NCI-H2171 (cell line): ENCODE measurements at places on chromosomes 1 and 21.
A peak's percentile ranks its signal among the peaks of the same experiment; 100 is the strongest.

DNA sequence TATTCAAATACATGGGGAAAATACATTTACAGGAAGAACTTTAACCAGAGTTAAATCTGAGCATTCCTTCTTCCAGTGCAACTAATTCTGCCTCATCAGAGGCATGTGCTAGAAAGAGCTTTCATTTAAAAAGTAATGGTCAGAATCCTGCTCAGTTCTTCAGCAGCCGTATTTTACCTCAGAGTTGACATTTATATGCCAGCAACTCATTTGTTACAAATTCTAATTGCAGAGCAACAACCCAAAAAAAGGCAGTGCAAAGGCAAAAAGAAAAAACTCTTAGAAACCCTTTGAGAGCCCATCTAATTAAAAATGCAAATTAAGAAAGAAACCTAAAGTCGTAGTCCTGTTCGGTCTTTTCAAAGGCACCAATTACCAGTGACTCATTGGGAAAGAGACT, 392.5 kb downstream of the PBX1 start:
- no peak for DNase-seq

- DNase-seq, result no peak
These were observed 246.8 kb downstream of the TGFB2 start for GRCh38 chr1:218591966-218592365.

GRCh38 chr1:30889511-30889910, 19.0 kb downstream of the SDC3 start:
- DNase-seq, result no peak

DNA sequence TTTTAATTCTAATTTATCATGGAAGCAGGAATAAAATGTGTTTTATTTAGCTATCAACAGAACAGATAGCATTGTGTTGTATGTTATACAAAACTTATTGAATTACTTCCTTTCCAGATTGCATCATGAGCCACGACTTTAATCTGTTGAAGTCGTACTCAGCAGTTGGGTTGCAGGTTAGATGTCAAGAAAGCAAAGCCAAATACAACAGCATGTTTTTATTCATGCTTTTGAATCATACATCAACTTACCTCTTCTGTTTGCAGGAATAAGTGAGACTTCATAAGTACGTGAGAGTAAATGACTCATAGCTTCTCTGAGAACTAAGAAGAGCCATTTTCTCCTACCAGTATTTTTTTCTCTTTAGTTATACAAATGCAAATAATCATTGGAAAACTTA, 110.8 kb upstream of the ADGRL4 start:
- no peak for DNase-seq

DNA sequence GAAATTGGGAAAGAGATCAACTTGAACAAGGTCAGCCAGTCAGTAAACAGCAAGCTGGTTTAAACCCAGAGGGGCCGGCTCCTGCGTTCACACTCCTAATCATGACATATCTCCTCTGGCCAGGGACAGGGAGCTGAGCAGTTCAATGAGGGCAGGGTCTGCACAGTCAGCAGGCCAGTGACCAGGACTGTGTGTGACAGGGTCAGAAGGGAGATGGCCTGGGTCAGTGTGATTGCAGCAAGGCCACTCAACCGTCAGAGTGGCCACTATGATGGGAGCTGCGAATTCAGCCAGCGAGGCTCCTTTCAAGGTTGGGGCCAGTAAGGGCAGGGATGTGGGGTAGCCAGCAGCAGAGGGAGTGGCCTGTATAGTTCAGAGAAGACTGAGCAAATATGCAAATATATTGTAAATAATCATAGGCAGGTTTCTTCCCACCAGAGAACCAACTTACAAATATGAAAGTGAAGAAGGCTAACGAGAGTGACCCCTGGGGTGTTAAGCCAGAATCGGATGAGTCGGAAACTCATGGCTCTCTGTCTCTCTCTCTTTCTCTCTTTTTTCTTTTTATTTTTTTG, 20.0 kb downstream of the NOL9 start:
- DNase-seq, result no peak

- no peak for DNase-seq
These were observed 99.2 kb downstream of the PLPPR4 start for GRCh38 chr1:99363531-99363930.

GRCh38 chr1:36088265-36088576, 471 bp upstream of the ADPRS start:
- no peak for DNase-seq

- DNase-seq, result no peak
These were observed 86.7 kb downstream of the GALNT2 start for GRCh38 chr1:230153641-230154296.

DNA sequence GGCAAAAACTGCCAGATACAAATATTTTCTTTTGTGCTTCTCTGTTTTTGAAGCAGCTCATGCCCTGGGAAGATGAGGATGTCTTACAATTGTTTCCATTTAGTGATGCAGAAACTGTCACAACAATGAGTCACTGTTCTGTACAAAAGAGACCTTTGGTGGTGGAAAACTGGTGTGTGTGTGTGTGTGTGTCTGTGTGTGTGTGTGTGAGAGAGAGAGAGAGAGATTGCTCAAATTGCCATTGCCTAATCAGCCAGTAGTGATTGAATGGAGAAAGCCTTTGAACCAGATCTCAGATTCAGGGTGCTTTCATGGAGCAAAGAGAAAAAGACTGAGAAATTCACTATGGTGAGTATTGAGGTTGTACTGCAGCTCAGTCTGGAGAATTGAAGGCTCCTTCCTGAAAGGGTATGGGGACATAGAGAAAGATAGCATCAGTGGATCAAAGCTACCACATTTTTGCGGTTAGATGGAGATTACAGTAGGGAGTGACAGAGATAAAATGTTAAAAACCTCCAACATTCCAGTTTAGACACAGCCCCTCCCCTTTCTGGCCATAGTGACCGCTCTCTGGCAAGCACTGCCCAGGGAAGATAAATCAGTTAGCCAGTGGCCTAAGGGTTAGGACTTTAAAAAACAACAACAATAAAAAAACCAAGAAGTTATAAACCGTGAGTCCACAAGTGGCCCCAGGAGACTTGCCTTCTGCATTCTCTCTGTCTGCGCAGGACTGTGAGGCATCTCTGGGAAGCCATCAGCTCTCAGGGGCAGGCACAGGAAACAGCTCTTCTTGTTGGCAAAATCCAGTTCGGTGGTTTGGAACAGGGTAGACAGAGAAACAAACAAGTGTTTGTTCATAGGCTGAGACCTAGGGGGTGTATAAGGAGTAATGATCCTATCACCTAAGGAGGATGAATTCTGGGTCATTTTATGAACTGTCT, 406.5 kb downstream of the DUSP10 start:
- DNase-seq, result no peak

DNA sequence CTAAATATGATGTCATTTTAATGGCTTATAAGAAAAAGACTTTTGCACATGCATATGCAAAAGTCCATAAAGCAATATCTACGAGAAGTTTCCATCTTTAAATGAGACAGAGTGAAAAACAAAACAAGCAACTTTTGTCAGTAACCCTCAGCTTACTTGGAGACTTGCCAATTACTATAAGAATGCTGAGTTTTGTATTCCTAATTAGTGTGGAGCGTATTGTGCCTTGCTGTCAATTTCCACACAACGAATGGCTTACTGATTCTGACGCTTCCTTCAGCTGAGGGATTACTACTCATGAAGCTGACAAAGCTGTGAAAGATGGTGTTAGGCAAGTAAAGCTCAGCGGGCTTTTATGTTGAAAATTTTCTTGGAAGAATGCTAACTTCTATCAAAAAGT, 440.4 kb upstream of the ADAMTS5 start:
- no peak for DNase-seq

DNA sequence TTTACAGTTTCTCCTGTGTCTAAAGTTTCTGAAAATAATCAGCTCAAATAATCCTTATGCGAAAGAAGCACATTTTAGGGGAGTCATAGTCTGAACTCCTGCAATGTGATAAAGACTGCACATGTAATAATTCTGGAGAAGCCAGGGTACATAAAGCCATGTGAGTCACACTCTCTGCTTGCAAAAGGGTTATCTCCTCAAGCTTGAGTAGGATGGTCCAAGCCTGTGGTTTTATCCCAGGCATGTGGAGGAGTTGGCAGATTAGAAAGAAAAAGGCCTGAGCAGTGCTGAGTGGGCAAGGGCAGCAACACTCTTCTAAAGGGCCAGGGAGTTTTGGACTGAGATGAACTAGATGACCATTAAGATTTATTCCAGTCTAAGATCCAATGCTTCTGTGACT, 220.4 kb downstream of the RHOU start:
- no peak for DNase-seq

- no peak for DNase-seq
These were observed 179.1 kb downstream of the PSMG1 start for GRCh38 chr21:39003982-39004633.

DNA sequence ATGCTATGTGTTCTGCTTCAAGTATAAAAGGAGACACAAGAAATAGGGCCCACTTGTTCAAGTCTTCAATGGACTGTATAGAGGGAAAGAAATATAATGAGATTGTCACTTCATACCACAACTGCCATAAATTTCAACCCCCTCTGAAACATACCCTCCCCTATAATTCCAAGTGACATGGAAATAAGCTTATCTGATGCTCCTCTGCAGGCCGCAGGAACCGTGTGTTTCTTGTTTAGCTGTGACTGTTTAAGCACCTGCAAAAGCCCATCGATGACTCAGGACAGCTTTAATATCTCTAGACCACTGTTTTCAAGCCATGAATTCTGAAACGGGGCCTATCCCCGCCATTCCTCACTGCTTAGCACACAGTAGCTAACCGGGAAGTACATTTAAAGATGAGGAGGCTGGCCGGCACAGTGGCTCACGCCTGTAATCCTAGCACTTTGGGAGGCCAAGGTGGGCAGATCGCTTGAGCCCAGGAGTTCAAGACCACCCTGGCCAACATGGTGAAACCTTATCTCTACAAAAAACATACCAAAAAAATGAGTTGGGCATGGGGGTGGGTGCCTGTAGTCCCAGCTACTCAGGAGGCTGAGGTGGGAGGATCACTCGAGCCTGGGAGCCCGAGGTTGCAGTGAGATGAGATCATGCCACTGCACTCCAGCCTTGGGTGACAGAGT, 4.2 kb downstream of the HLCS start:
- DNase-seq, result no peak

GRCh38 chr1:55970526-55971110, 608.7 kb downstream of the PLPP3 start:
- DNase-seq, result no peak

DNA sequence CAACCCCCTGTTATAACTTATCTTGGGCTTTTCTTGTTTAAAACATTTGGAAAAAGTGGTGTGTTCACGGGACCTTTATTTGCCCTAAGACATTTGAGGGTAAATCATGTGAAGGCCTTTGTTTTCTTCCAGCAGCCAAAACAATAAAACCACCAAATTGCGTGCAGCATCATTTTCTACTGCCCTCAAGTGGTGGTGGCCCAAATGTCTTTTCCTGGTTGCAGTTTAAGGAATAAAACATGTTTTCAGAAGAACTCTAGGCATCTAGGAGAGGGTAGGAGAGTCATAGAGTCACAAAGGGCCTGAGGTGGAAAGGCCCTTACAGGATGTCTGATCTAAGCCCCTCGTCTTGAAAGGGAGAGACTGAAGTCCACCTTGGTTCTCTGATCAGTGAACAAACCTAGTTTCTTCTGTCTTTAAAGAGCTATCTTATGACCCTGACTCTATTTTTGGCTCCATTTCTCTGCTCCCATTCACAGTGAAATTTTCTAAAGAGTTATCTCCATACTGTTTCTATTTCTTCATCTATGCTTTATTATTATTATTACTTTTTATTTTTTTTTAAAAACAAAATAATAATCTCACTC, 16.0 kb upstream of the EPS15 start:
- DNase-seq, result no peak

- no peak for DNase-seq
These were observed 980.9 kb downstream of the BRINP3 start for GRCh38 chr1:189496768-189497167.

GRCh38 chr1:91944087-91944486, 5.1 kb upstream of the BRDT start:
- no peak for DNase-seq

DNA sequence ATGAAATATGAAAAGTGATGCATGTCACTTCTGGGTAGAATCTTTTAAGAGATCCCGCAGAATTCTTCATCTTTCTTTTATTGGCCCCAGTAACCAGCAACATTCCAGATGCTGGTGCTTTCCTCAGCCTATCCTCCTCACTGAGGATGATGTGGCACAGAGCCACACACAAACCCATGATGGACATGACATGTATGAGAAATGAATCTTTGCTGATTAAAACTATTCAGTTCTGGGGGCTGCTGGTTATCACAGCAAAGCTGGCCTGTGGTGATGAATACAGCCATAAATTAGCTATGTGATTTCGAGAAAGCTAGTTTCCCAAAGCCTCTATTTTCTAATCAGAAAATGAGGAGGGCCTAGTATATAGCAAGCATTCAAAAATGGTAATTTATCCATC, 8.3 kb upstream of the ERICH3 start:
- DNase-seq, result no peak

DNA sequence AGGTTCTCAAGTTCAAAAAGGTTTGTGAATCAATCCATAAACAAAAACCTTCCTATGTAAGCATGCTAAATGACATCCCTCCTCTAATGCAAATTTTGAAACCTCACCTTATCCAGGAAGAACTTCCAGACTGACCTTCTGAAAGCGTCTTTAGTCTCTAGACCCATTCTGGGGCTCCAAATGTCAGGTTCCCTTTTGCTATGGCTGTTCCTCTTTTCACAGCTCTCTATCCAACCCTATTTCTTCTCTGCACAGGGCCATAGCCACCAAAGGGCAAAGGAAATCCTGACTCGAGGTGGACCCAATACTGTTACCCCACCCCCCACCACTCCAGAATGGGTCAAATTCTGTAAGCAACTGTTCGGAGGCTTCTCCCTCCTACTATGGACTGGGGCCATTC, 3.4 kb downstream of the ATP1A4 start:
- DNase-seq, result no peak

GRCh38 chr1:29709704-29710280, 473.5 kb downstream of the PTPRU start:
- peak; percentile 52 for DNase-seq

- no peak for DNase-seq
These were observed 703 bp downstream of the ERI3 start for GRCh38 chr1:44354268-44354839.

DNA sequence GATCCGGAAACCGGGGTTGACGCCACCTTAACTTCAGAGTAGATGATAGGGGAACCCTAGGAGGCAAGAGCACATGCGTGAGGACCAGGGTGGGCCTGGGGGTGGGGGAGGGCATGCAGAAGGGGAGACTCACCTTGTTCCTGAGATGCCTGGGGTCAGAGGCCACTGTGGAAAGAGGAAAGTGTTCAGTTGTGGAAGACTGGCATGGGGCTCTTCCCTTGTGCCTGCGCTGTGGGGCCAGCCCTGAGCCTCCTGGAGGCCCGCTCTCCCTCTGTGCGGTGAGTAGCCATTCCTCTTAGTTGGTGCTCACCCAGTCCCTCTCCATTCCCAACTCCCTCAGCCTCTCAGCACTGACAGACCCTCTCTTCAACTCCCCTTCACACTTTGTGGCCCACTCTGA, 36.6 kb downstream of the FCRL5 start:
- DNase-seq, result no peak

GRCh38 chr1:30846587-30846986, 62.0 kb downstream of the SDC3 start:
- DNase-seq, result no peak
